ENCODE measurements at places on chromosomes 12 and 14.

DNA sequence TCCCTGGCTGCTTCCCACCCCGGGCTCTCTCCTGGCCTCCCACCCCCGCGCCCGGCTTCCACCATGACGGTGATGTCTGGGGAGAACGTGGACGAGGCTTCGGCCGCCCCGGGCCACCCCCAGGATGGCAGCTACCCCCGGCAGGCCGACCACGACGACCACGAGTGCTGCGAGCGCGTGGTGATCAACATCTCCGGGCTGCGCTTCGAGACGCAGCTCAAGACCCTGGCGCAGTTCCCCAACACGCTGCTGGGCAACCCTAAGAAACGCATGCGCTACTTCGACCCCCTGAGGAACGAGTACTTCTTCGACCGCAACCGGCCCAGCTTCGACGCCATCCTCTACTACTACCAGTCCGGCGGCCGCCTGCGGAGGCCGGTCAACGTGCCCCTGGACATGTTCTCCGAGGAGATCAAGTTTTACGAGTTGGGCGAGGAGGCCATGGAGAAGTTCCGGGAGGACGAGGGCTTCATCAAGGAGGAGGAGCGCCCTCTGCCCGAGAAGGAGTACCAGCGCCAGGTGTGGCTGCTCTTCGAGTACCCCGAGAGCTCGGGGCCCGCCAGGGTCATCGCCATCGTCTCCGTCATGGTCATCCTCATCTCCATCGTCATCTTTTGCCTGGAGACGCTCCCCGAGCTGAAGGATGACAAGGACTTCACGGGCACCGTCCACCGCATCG is 1.8 kb downstream of the KCNA1 start:
- no peak for DNase-seq

DNA sequence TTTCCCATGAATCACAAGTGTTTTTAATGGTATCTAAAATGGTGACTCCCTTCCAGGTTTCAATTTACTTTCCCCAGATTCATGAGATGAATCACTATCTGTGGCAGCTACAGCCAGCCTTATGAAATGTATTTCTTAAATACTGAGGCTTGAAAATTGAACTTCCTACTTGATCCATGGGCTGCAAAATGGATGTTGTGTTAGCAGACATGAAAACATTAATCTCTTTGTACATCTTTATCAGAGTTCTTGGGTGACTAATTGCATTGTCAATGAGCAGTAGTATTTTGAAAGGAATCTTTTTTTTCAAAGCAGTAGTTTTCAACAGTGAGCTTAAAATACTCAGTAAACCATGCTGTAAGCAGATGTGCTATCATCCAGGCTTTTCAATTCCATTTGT is 250.8 kb downstream of the SLC6A15 start:
- DNase-seq = peak; percentile 37

- DNase-seq = no peak
These were observed 707.2 kb upstream of the LRFN5 start for GRCh38 chr14:40899435-40899834.

- no peak for DNase-seq
These were observed 2.9 kb downstream of the OXA1L start for GRCh38 chr14:22769369-22769768.

DNA sequence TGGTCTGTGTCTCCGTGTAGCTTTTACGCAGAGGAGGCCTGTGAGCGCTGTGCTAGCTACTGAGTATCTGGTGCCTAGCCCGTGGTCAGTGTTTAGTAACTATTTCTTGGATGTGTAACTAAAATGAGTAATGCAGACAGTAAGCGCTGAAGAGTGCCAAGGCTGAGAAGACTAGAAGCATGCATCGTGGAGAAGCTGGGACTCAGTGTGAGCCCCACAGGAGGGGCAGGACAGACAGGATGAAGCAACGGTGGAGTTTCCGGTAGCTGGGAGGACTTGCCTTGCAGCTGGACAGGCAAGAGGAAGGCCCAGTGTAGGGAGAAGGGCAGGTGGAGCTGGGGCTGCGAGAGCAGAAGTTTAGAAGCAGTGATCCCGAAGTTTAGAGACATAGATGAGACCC is 233.4 kb upstream of the FKBP4 start:
- no peak for DNase-seq

DNA sequence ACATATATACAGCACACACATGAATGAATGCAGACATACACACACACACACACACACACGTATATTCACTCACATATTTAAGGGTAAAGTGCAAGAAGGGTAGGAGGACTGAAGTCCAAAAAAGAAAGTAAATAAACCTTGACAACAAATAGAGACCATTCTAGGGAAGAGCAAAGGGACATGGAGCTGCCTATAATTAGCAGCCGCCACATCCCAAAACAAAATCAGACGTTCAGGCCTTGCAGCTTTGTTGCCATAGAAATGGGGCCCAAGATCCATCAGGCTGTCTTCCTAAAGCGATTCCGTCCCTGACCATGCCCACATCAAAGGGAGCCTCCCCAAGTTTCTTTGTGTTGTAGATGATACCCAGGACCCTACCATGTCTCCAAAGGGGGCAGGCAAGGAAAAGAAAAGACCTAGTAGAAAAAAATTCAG is 703.5 kb upstream of the TBX3 start:
- no peak for DNase-seq

DNA sequence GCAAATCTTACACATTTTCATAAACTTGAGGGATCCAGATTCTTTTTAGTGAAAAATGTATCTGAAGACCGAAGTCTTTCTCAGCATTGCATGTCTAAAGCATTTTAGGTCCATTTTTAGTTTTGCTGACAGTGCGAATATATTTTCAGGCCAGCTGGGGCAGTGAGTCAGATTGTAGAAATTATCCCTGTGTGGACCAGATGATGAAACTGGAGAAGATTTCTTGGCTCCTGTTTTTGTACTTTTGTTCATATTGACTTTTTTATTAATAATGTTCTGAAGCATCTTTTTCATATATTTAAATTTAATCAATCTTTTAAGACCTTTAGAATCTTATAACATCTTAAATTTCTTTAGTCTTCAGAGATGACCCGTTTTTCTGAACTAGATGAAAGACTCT is 173.1 kb downstream of the FLRT2 start:
- DNase-seq = peak; percentile 5

DNA sequence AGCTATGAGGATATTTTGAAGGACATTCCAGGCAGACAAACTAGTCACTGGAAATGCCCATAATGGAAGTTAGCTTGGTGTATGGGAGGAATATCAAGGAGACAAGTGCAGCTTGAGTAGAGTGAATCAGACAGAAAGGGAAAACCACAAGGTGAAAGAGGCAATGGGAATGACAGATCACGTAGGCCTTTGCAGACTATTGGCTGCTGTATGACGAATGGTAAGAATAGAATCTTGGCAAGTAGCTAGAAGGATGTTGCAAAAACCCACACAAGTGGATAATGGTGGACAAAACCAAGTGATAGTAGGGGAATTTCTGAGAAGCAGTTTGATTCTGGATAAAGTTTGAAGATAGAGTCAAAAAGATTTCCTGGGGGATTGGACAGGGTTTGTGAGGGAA is 196.9 kb upstream of the NOVA1 start:
- DNase-seq = peak; percentile 4

DNA sequence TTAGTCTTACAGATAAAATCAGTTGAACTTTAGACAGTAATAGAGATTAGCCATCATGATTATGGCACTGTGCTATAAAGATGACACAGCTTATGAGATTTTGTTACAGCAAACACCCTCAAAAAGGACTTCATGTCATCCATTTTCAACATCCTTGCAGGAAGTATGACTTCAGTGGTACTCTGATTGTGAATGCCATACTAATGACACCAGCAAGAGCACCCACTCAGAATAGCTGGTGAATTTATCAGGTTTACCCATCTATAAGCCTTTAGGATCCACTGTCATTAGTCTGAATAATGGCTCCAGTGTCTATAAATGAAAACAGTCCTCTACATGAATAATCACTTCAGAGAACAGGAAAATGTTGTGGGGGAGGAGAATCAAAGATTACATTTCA is 615.2 kb downstream of the RPS29 start:
- DNase-seq = no peak

DNA sequence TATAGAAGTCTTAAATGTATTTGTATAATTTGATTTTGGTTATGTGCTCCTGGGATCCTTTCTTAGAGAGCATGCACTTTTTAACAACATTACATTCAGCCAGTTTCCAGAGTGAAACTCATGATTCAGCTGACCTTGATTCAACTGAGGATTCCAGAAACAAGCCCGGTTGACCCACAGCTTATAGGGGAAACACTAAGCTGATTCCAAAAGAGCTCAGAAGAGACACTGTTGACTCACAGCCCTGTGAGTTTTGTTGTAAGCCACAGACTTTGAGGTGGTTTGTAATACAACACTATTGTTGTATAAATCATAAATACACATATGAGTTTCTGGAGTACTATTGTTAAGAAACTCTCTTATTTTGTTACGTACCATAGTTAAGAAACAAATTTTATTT is 133.8 kb upstream of the MGAT4C start:
- DNase-seq = no peak

DNA sequence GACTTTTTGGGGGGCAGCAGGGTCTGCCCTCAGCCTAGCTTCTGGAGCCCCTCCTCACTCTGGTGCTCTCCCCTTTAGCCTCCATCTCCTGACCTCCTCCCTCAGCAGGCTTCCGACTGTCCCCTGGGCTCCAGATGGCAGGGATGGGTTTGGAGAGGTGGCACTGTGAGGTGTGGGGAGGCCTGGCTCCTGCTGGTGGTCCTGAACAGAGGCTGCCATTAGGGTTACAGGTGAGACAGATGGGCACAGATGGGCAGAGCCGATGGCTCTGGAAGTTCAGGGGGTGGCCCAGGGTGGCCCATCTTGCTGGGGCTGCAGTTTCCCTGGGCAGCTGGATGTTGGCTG is 68.5 kb upstream of the BEGAIN start:
- no peak for DNase-seq

DNA sequence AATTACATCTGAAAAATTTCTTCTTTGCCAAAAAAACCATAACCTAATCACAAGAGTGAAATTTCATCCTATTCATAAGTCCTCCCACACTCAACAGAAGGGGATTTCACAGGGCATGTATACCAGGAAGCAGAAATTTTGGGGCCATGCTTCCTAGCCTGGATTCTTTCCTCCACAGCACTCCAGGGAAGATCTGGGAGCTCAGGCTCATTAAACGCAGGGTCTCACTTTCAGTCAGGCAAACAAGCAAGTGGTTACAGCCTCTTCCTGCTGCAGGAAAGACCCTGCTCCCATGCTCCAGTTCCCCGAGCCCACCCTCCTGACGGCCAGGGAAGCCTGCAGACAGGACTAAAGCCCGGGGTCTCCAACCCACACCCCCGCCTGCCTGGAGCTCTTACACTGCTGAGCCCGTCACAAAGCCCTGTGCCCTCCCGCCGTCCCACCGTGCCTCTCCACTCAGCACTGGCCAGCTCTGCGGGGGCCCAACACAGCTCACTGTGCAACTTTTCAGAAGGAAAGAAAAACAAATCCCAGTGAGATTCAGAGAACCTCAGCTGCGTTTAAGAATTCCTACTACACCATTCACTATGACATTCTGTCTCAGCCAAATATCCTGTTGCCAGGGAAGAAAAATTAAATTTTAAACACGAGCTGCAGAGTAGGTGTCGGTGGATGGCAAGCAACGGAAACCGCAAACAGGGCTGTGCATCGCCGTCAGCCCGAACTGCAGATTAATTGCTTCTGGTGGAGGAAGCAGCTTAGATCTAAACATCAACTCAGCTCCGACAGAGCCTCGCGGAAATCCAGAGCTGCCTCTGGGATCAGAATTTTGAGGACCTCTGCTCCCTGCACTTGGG is 106.7 kb upstream of the SFSWAP start:
- no peak for DNase-seq

DNA sequence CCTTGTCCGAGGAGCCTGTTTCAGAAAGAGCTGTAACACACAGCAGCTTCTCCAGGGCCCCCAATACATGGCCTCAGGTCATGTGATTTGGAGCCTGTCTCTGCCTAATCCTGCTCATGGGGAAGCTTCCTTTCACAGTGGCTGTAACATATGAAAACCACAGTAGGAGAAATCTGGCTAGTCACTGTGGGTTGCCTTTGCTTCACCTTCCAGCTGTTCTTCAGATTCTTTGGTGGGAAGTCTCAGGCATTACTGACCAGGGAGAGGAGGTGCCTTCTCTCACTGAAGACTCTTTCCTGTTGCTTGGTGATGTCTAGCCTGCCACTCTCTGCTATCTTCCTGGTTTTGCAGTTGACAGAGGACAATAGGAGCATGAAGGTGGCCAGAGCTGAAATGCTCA is 350.6 kb downstream of the DPF3 start:
- no peak for DNase-seq

- DNase-seq = no peak
These were observed 5.5 kb upstream of the PAX9 start for GRCh38 chr14:36655963-36656686.

DNA sequence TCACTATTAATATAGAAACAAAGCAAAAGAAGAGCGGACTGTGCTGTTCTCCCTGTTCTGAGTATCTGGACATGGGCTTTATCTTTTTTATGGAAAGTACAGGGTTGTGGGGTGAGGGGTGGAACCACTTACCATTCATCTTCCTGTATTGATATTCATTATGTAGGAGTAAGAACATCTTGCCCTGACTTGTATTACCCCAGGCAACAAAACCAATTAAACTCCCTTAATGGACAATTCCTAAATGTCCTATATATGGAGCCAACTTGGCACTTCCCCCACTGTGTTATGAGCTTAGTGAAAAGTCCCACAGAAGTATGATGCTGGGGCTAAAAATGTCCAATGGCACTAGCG is 139.9 kb upstream of the KRR1 start:
- DNase-seq = no peak
